ENCODE measurements at places on chromosomes 7 and 10. TPM values are rescaled to one million over a fixed set of nuclear protein-coding genes. Genes with fewer than 3 reads are reported as not detected.

The ASB4 gene
- total RNA-seq: 32.5 TPM

The TMEM26 gene
- 9.1 TPM for total RNA-seq

The COL17A1 gene
- total RNA-seq: 0.09 TPM

The PRSS37 gene
- total RNA-seq: not detected

The PRF1 gene
- 0.53 TPM for total RNA-seq

The PTCD1 gene
- total RNA-seq: 4.3 TPM

The BLNK gene
- 1.2 TPM for total RNA-seq

The ADAP1 gene
- total RNA-seq: 2.0 TPM
